ENCODE measurements at places on chromosomes 5 and 9.

GRCh38 chr5:81606150-81606549 lies 144.7 kb downstream of the SSBP2 start:
- DNase-seq: no peak

GRCh38 chr5:160628619-160628968 lies 206.9 kb downstream of the PTTG1 start:
- DNase-seq: no peak

- peak; percentile 18 for DNase-seq
These were observed 43.6 kb upstream of the C5orf46 start for GRCh38 chr5:147949711-147950573.

DNA sequence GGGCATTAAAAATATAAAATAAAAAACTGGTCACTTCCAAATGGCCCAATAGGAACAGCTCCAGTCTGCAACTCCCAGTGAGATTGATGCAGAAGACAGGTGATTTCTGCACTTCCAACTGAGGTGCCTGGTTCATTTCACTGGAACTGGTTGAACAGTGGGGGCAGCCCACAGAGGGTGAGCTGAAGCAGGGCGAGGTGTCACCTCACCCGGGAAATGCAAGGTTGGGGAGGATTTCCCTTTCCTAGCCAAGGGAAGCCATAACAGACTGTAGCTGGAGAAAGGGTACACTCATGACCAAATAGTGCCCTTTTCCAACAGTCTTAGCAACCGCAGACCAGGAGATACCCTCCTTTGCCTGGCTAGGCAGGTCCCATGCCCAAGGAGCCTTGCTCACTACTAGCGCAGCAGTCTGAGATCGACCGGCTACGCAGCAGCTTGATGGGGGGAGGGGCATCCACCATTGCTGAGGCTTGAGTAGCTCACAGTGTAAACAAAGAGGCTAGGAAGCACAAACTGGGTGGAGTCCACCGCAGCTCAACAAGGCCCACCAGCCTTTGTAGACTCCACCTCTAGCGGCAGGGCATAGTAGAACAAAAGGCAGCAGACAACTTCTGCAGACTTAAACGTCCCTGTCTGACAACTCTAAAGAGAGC lies 12.7 kb downstream of the RLN1 start:
- peak; percentile 12 for DNase-seq

DNA sequence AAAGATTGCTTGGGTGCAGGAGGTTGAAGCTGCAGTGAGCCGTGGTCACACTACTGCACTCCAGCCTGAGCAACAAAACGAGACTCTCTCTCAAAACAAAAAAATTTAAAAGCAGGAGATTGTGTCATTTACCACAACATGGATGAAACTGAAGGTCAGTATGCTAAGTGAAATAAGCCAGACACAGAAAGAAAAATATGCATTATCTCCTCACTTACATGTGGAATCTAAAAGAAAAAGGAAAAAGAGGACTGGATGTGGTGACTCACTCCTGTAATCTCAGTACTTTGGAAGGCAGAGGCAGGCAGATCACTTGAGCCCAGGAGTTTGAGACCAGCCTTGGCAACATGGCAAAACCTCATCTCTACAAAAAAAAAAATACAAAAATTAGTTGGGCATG lies 146.8 kb upstream of the DAPK1 start:
- peak; percentile 55 for DNase-seq

- DNase-seq: no peak
These were observed 2.1 kb downstream of the C9orf78 start for GRCh38 chr9:129832982-129833381.

- peak; percentile 13 for DNase-seq
These were observed 808 bp downstream of the SPOCK1 start for GRCh38 chr5:137498301-137498735.

GRCh38 chr9:137955586-137955985 lies 78.0 kb downstream of the CACNA1B start:
- DNase-seq: no peak

DNA sequence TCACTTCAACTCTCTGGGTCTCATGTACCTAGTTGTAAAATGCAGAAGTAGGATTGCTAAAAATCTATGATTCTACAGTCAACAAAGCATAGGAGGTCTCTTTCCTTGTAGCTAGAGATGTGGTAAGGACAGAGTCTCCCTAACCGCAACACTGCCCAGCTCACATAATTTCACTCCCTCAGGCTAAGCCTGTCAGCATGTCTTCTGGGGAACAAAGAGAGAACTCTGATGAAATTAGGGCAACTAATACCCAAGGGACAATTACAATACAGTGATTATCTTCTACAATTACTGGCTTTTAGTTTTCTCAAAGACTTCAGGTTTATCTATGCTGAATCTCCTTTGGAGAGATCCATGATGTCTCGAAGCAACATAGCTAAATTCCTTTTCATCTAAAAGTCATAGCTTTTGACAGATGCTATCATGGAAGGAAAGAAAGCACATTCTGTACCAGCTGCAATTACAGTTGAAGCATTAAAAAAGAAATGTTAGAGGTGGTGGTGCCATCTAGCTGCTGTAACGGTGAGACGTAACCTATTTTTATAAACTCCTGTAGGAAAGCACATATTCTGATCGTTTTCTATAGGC lies 141.1 kb upstream of the TARS1 start:
- DNase-seq: peak; percentile 73

- peak; percentile 86 for DNase-seq
These were observed 41.5 kb downstream of the TTLL11 start for GRCh38 chr9:122051351-122052321.

DNA sequence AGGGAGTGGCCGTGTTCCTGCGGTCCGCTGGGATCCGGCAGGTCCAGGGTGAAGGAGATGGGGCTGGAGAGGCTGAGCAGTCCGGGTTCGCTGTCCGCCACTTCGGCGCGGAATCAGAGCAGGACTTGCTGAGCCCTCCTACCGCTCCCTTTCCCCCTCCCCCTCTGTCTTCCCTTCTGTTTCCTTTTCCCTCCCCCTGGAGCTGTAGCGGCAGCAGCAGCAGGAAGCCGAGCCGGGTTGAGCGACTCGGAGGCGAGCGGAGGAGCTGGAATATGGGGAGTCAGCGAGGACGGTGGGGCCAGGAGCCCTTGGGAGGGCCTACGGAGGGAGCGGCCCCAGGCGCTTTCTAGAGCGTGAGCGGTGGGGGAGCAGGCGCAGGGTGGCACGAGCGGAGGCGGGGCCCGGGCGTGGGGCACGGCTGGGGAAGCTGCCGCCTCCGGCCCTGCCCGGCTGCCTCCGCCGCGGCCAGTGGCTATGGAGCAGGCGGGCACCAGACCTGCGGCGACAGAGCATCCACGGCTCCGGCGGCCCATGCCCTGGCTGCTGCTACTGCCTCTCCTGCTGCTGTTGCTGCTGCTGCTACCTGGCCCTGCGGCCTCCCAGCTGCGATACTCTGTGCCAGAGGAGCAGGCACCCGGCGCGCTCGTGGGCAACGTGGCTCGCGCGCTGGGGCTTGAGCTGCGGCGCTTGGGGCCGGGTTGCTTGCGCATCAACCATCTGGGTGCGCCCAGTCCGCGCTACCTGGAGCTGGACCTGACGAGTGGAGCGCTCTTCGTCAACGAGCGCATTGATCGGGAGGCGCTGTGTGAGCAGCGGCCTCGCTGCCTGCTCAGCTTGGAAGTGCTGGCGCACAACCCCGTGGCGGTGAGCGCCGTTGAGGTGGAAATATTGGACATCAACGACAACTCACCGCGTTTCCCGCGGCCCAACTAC lies at the start of gene PCDHAC2:
Gene PCDHAC2, plus strand, starts transcription at position 184 of the 933 bp plus-strand sequence. Its CDS starts 291 bp downstream, at position 475.
- DNase-seq: peak; percentile 50

- DNase-seq: peak; percentile 26
These were observed 55.0 kb upstream of the BNC2 start for GRCh38 chr9:16925426-16925825.
